ENCODE measurements at places on chromosomes 11 and 22. TPM values are rescaled to one million over a fixed set of nuclear protein-coding genes. Genes with fewer than 3 reads are reported as not detected.

Gene CCDC81
- polyA plus RNA-seq, result 1.3 TPM

Gene PGA4
- polyA plus RNA-seq, result 0.16 TPM

Gene MB
- polyA plus RNA-seq, result not detected

Gene CHEK1
- polyA plus RNA-seq, result 35.5 TPM

Gene FAM227A
- polyA plus RNA-seq, result 5.9 TPM

Gene P4HA3
- polyA plus RNA-seq, result 1.6 TPM

Gene ENDOD1
- 24.4 TPM for polyA plus RNA-seq

Gene CHADL
- polyA plus RNA-seq, result 4.3 TPM

Data from renal cortex interstitium (tissue), 15 donors.